Airway epithelial cell (primary cell): ENCODE measurements at places on chromosomes 13 and 19. TPM values are rescaled to one million over a fixed set of nuclear protein-coding genes. Genes with fewer than 3 reads are reported as not detected.

IL11 gene
- 5.5 and 6.1 TPM in 2 replicates for total RNA-seq

NLRP7 gene
- not detected in 2 replicates for total RNA-seq

LILRA1 gene
- total RNA-seq: not detected in 2 replicates

ACER1 gene
- not detected in 2 replicates for total RNA-seq

PNMA8A gene
- total RNA-seq: 1.1 and 1.6 TPM in 2 replicates

PLPPR3 gene
- total RNA-seq: 0.56 TPM in 2 replicates

ICAM4 gene
- total RNA-seq: 8.0 and 8.1 TPM in 2 replicates

RGL3 gene
- not detected in 2 replicates for total RNA-seq

DNAAF3 gene
- 1.1 and 3.1 TPM in 2 replicates for total RNA-seq

TLE5 gene
- 257 and 383 TPM in 2 replicates for total RNA-seq

NANOS2 gene
- not detected in 2 replicates for total RNA-seq
